Activated naive CD8-positive, alpha-beta T cell treated with anti-CD3 and anti-CD28 coated beads, Interleukin-2, amount 50 U/mL, for 16 hours (primary cell): ENCODE measurements at places on chromosomes 12 and 14.

- no peak for DNase-seq
Observed at GRCh38 chr14:101824339-101824727, 62.8 kb downstream of the PPP2R5C start.

GRCh38 chr12:49043856-49044258 is 16.7 kb downstream of the KMT2D start:
- peak; percentile 66 for DNase-seq

DNA sequence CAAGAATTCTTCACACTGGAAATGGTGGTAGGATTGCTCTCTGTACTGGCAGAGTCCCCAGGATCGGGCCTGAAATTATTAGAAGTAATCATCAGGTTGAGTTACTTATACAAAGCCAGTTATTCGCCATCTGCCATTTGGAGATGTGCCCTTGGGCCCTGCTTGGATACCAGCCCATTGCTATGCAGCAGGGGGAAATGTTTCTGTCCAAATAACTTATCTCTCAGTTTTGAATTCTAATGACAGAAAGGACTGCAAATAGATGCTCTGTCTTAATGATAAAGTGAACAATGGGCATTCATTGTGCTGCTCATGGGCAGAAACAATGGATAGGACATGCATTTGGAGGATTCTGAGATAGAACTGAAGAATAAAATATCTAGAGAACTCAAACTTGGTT is 139.1 kb upstream of the PELI2 start:
- DNase-seq: no peak

GRCh38 chr12:72872238-72872887 is 600.2 kb downstream of the TRHDE start:
- no peak for DNase-seq

DNA sequence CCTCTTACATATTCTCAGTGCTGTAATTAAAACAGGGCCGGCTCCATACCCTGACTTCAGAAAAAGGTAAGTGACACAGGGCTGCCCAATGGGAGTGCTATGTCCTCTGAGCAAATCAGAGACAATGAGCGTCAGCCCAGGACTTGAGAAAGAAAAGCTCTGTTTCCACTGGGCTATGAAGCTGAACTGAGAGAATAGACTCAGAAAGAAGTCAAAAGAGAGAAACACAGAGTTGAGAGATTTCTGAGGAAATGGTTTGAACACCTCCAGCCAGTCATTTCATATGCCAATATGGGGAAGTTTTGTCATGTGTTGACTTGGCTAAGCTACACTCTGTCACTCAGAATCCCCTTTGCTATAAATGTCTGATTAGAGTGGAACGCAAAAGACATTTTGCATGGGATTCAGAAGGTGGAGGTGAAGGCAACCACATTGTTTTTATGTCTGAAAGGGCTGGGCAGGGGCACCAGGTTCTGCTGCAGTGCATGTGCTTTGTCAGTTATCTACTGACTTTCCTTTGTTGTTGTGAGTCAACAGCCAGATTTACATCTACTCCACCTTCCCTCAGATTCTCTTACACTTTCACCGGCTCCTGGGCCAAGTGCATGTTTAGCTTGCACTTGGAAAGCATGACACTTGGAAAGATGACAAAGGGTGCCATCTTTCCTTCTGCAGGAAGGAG is 313.3 kb downstream of the DUSP6 start:
- DNase-seq: no peak

GRCh38 chr14:23078692-23079116 is 16.2 kb downstream of the ACIN1 start:
- no peak for DNase-seq
